ENCODE measurements at places on chromosomes 3 and 15.

DNA sequence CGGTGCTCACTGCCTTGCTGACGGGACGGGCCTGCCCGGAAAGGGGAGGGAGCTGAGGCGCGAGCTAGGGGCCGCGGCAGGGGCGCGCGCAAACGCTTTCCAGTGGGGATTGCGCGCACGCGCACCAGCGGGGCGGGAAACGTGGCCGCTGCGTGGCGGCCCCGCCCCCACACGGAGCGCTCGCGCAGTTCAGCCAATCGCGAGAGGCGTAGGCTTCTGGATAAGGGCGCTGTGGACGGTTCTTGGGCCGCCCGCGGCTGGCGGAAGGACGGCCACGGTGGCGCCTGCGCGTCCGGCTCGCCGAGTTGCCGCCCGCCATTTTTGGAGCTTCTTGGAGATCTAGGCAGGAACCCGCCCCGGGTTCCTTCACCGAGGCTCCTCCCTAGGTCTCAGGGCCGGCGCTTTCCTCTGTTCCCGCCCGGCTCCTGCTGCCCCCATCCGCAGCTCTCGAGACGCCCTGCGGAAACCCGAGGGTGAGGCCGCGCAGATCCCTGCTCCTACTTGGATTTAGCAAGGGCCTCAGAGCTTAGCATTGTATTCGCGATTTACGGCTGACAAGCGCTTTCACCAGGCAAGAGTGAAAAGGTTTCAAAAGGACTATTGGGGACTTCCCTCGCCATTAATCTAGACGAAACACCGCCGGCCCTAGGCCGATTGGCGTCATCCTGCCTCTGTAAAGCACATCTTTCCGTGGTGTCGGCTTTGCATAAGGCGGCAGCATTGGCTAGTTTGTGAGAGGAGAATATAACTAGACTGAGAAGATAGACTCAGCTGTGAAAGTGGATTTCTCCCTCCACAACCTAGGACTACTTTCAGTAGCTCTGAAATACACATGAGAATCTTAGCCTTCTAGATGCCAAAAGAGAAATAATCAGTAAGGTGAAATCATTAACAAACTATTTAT, 496 bp upstream of the STAG1 start:
- peak; percentile 99 for DNase-seq

GRCh38 chr3:195711813-195712534, 8.8 kb upstream of the MUC20 start:
- DNase-seq: no peak

DNA sequence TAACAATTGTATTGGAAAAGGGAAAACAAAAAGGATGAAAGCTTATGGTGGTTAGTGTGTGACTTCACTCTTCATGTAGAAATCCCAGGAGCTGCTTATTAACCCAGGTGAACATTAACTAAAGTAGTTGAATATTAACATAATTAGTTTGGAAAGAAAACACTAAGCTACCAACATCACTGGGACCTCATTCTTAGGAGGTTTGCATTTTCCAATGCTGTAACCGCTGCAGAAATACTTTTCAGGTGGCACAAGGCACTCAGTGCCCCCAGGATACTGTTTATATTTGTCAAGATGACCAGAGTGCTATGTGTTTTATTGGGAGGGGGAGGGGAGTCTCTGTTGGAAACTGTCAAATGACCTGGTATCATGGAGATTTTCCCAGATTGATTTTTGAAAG, 25.9 kb upstream of the VILL start:
- DNase-seq: no peak

GRCh38 chr3:126665959-126666657, 11.2 kb upstream of the TXNRD3 start:
- DNase-seq: no peak

GRCh38 chr3:27573138-27573537, 89.0 kb upstream of the SLC4A7 start:
- DNase-seq: no peak

- no peak for DNase-seq
Observed at GRCh38 chr3:27971600-27971999, 249.5 kb upstream of the EOMES start.

GRCh38 chr3:52396907-52397591, 47.9 kb downstream of the SEMA3G start:
- no peak for DNase-seq

- no peak for DNase-seq
Observed at GRCh38 chr3:117282566-117282965, 573.0 kb downstream of the TUSC7 start.

DNA sequence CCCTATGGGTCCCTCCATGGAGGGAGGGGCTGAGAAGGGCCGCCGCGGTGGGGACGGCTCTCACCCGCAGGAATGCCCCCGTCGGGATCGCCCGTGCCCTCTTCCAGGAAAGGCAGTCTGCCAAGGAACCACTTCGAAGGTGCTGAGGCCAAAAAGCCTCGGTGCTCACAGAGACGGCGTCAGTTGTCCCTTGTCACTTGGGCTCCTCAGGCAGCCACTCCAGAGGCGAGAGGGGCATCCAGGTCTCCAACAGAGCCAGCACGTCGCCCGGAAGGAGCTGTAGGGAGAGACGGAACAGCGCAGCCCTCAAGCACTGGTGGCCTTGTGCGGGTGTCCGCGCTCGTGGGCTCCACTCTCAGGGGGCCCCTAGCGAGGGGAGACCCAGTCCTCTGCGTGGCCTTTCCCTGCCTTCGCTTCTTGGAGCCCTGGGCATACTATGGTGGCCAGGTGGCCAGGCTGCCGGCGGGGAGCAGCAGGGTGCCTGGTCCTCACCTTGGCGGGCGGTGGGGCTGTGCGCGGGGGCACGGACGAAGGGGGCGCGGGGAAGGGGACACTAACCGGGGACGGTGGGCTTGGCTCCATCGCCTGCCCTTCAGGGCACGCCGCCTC, 994 bp downstream of the MESP1 start:
- DNase-seq: peak; percentile 2

- no peak for DNase-seq
Observed at GRCh38 chr3:183313351-183313750, 60.3 kb downstream of the B3GNT5 start.

- no peak for DNase-seq
Observed at GRCh38 chr15:62691008-62691407, 351.5 kb upstream of the TPM1 start.

DNA sequence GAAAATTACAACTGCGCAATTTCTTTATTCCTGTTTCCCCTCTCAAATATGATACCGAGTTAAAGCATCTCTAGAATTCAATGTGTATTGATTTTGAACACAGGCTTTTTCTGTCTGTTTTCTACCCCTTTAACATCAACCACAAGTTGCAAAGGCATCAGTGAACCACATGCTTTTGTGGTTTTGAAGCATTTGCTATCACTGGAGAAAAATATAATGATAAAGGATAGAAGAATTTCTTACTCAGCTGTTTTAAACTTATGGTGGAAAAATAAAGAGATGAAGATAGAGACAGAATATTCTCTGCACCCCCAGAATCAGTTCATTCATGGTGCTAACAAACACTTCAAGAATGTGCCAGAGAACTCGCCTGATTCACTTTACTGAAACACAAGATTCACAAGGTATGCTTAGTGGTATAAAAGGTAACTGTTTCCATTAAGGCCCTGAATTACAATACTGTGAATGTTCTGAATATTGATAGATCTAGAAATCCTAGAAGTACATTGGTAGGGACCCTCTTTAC, 9.5 kb upstream of the DPPA4 start:
- DNase-seq: no peak
